ENCODE measurements at places on chromosomes 1 and 21.

- no peaks in the 10 kb centered on the region for H3K27me3 ChIP-seq
- H3K4me1 ChIP-seq = peaks cover 31% of the 10 kb centered on the region
- H3K36me3 ChIP-seq = no peaks in the 10 kb centered on the region
- H3K4me3 ChIP-seq = no peak overlapping the region
Measured at GRCh38 chr1:247746391-247746935, 1.5 kb downstream of the OR14A2 start.

- H3K4me1 ChIP-seq = peaks cover 50% of the 10 kb centered on the region
- H3K36me3 ChIP-seq = no peaks in the 10 kb centered on the region
- H3K27me3 ChIP-seq = no peaks in the 10 kb centered on the region
- no peak for DNase-seq
- peak overlapping the region; percentile 22 for H3K27ac ChIP-seq
Measured at GRCh38 chr1:225446595-225446960, 18.7 kb upstream of the LBR start.

- H3K27ac ChIP-seq = no peak overlapping the region
- H3K27me3 ChIP-seq = no peaks in the 10 kb centered on the region
- no peaks in the 10 kb centered on the region for H3K4me1 ChIP-seq
- H3K4me3 ChIP-seq = no peak overlapping the region
Measured at GRCh38 chr1:26610781-26611180, 81.2 kb downstream of the RPS6KA1 start.

DNA sequence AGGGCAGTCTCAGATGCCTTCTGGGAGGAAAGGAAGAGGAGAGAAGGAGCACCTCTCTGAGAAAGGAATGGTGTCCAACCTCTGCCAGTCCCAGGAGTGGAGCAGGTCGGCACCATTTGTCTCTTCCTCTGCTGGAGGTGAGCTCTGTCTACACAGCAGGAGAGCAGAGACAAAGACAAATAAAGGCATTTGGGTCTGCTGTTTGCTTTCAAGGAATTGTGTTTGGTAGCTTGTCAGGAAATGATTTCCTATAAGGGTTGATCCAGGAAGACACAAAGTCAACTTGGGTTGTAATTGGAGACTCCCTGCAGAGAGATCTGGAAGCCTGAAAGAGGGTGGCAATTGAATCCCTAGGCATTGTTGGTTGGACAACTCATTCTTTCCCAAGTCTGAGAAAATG is 34.5 kb upstream of the PLXNA2 start:
- no peak overlapping the region for H3K4me3 ChIP-seq
- H3K36me3 ChIP-seq = no peaks in the 10 kb centered on the region
- H3K4me1 ChIP-seq = no peaks in the 10 kb centered on the region
- H3K27ac ChIP-seq = no peak overlapping the region
- H3K27me3 ChIP-seq = peaks cover 88% of the 10 kb centered on the region

DNA sequence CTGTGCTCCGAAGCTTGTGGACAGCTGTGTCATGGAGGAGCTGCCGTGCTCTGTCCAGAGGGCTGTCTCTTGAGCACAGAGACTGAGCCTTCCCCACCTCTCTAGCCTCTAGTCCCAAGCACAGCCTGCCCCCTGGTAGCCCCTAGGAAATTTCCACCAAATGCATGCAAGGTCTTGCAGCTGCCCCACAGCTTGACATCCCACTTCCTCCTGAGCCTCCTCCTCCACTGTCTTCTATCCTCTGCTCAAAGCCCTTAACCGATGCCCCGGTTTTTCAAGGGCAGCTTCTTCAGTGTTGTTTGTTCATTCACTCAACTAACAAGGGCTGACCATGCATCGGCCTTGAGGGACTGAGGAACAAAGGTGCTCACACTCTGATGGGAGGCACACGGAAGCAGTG is 20.6 kb upstream of the PROK1 start:
- no peaks in the 10 kb centered on the region for H3K4me1 ChIP-seq
- no peak overlapping the region for H3K4me3 ChIP-seq
- DNase-seq = no peak

DNA sequence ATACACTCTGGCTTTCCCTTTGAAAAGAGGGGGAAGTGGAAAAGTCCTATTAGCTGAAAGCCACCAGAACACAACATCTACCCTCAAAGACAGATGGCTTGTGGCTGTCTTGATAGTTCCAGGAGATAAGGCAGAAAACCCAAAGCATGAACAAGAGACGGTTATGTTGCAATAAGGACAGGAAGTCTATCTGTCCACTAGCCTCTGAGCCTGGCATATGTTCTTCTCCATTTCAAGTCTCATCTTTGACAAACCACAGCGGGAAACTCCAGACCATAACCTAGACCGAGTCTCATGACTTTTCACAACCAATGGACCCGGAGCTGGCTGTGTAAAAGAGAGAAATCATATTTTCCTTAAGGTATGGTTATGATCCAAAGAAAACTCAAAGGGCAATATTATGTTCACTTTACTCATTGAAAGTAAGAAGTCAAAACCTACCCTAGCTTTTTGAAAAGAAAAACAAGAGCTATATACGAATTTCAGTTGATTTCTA is 33.8 kb downstream of the DUSP10 start:
- H3K36me3 ChIP-seq = no peaks in the 10 kb centered on the region
- no peaks in the 10 kb centered on the region for H3K27me3 ChIP-seq

DNA sequence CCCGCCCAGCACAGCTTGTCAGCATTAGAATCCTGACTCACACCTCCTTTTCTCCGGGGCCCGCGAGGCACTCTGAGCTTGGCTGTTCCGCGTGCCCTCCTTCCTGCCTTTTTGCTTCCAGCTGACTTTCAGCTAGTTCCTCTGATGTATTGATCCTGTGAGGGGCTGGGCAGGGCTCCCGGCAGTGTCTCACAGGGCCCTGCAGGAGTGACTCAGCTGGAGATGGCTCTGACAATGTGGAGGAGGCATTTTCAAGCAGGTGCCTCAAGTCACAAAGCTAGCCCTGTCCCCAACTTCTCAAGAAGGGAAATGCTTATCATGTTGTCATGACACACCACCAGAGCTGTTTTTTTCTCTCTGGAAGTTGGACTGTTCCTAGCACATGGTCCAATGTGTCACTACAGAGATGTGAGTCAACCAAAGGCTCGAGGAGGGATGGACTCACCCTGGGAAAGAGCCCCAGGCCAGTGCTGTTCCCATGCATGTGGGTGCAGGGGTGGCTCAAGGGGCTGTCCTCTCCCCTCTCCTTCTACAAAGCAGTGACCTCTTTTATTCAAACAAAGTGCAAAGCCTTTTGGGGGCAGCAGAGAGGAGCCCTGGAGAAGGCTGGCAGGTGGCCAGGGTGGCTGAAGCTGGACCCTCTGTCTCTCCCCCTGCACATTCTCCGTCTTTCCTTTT is 30.6 kb downstream of the SYT6 start:
- no peaks in the 10 kb centered on the region for H3K36me3 ChIP-seq
- DNase-seq = peak; percentile 76
- H3K27me3 ChIP-seq = no peaks in the 10 kb centered on the region
- H3K4me1 ChIP-seq = peaks cover 16% of the 10 kb centered on the region
- peak overlapping the region; percentile 60 for H3K27ac ChIP-seq

All from PC-3 (cell line).